Kidney epithelial cell (primary cell): ENCODE measurements at places on chromosomes 7 and 10. TPM values are rescaled to one million over a fixed set of nuclear protein-coding genes. Genes with fewer than 3 reads are reported as not detected.

The OR2A5 gene
- total RNA-seq = not detected in 2 replicates

The GNGT1 gene
- not detected in 2 replicates for total RNA-seq

The RBM20 gene
- 3.3 and 3.8 TPM in 2 replicates for total RNA-seq

The SVOPL gene
- 0.89 TPM in 1 of 2 replicates, not detected in the other for total RNA-seq

The MPP7 gene
- total RNA-seq = 2.3 and 2.4 TPM in 2 replicates

The SIRT1 gene
- 20.5 and 22.4 TPM in 2 replicates for total RNA-seq

The CC2D2B gene
- not detected in 2 replicates for total RNA-seq

The RALA gene
- total RNA-seq = 72.8 and 79.2 TPM in 2 replicates

The HOXA4 gene
- total RNA-seq = 4.5 and 7.4 TPM in 2 replicates

The MSMB gene
- not detected in 2 replicates for total RNA-seq

The ADCYAP1R1 gene
- total RNA-seq = 0.07 TPM in 1 of 2 replicates, not detected in the other

The CLEC5A gene
- not detected in 2 replicates for total RNA-seq

The MYL10 gene
- total RNA-seq = not detected in 2 replicates

The OR13A1 gene
- not detected in 2 replicates for total RNA-seq

The ZFAND2A gene
- 28.0 and 33.2 TPM in 2 replicates for total RNA-seq

The NPY gene
- total RNA-seq = not detected in 2 replicates

The ZNF22 gene
- 21.6 and 30.0 TPM in 2 replicates for total RNA-seq

The CYP3A4 gene
- total RNA-seq = not detected in 2 replicates

The ZNF853 gene
- total RNA-seq = 25.7 and 36.3 TPM in 2 replicates

The PAPOLB gene
- 0.13 and 0.14 TPM in 2 replicates for total RNA-seq

The SLC26A3 gene
- total RNA-seq = not detected in 2 replicates

The ADCK2 gene
- total RNA-seq = 40.3 and 40.9 TPM in 2 replicates

The TMEM120A gene
- 17.4 and 24.2 TPM in 2 replicates for total RNA-seq

The ALOX5 gene
- 18.7 and 23.0 TPM in 2 replicates for total RNA-seq

The DEPP1 gene
- total RNA-seq = 19.8 and 21.9 TPM in 2 replicates

The GALNT17 gene
- total RNA-seq = 3.3 and 5.0 TPM in 2 replicates

The SLIT1 gene
- total RNA-seq = 0.07 and 0.17 TPM in 2 replicates

The TMEM196 gene
- not detected in 2 replicates for total RNA-seq

The FERD3L gene
- total RNA-seq = not detected in 2 replicates
